ENCODE measurements at places on chromosomes 6 and 20.

DNA sequence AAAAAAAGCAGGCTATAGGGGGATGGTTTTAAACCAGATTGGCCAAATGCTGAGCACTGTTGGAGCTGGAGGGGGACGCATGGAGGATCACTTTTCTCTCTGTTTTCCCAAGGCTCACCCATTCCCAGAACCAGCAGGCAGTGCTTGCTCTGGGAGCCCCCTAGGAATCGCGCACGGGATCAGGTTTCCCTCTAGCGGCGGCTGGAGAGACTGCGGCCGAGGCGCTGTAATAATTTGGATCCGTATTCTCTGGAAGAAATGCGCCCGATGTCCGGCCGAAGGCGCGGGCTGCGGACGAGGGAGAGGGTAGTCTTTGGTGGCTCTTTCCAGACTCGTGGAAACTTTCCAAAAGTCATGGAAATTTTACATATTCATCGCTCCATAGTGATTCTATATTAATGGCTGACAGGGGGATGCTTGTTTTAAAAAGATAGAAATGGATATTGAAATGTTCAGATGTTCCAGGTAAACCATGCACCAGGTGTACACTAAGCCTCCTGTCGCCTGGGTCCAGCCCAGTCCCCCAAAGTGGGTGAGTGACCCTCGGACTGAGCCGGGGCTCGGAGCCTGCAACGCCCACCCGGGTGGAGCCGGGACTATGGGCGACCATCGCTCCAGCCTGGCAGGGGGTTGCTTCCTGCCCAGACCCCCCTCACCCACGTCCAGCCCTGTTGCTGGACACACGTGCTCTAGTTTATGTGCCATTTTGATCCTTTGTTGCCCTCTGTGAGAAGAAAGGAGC lies 78.7 kb upstream of the PHACTR3 start:
- no peak for DNase-seq

- DNase-seq = no peak
Observed at GRCh38 chr6:56364827-56365339, 117.5 kb upstream of the COL21A1 start.

DNA sequence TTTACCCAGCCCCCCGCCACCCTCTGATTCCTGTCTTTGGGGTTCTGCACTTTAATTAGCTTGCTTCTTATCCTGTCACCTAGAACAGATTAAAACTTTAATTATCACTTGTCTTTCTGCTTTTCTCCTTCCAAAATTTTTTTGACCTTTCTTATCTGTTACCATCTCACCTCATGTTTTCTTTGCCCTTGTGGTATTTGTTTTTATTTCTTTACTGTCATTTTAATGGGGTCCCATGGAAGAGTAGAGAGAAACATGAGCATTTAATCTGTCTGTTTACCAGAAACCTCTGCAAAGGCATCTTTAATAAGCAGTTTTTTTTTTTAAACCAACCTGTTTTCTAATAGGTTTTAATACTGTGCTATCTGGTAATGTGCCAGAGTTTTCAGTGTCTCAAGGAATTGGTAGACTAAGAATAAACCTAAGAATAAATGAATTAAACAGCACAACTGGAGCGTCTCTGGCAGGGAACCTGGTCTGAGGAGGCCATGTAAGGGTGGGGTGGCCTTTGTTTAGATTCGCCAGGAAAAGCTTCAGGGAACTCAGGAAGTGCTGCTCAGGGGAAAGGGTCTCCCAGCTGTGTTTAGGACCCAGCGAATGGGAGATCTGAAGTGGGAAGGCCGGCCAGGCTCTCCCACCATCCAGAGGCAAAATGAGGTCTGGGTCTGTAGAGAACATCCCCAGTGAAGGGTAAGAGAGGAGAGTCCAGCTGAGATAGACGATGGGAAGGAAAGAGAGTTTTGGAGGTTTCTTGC lies 69.8 kb downstream of the ARID1B start:
- DNase-seq = no peak

GRCh38 chr6:105985098-105985815 lies 100.9 kb upstream of the PRDM1 start:
- DNase-seq = no peak

- no peak for DNase-seq
Observed at GRCh38 chr20:24353135-24353690, 116.2 kb upstream of the SYNDIG1 start.

Measured in esophagus squamous epithelium (tissue), 5 donors.